ENCODE measurements at places on chromosomes 13 and 19.

DNA sequence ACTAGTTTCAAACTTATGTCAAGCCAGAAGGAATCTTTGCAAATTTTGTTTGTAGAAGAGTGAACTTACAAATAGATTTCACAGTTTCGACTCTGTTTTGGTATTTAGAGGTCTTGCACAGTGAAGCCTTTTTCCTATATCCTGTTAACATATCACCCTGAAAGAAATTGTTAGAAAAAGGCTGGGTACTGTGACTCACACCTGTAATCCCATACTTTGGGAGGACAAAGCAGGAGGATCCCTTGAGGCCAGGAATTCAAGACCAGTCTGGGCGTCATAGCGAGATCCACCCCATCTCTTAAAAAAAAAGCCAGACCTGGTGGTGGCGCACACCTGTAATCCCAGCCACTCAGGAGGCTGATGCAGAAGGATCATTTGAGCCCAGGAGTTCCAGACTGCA lies 224.0 kb downstream of the GGACT start:
- no peak for DNase-seq

DNA sequence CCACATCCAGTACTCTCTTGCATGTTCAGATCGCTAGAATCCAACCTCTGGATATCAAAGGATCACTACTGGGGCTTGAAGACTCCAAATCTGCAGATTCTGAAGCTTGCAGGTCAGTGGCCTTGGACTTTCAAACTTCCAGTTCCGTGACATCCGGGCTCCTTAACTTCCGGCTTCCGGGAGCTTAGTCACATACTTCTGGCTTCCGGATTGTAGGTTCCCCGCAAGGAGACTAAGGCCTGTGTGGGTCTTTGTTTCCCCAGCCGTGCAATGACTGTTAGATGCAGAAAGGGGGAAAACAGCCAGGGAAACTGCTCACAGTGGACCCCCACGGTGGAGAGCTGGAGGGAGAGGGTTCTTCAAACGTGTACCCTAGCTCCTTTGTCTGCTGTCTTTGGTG lies 41.4 kb downstream of the ZNF333 start:
- no peak for DNase-seq

DNA sequence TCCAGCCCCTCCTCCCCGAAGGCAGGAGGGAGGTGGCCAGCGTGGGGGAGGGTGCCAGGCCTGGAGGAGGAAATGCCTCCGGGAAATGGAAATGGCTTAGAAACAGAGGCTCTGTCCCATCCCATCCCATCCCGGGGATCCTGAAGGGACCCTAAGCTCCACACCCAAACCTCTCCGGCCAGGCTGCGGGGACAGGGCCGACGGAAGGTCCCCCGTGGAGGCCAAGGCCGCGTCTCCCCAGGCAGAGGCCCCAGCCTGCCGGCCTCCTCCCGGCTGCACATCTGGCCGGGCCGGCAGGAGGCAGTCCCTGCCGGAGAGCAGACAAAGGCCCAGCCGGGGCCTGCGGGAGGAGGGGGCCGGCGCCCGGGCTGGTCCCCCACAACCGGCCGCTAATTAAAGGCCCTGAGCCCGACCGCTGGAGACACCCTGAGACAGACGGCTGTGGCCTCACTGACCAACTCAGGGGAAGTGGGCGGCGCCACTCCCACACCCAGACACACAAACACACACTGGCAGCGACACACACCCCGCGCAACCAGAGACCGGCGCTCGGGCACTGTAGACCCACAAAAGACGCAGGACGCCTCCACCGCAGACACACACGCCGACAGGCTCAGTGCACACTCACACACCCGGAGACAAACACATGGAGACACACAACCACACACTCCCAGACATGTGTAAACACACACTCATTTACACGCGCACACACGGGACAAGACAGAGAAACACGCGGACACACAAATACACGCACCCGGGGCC lies 1.1 kb downstream of the ADAMTS10 start:
- no peak for DNase-seq

DNA sequence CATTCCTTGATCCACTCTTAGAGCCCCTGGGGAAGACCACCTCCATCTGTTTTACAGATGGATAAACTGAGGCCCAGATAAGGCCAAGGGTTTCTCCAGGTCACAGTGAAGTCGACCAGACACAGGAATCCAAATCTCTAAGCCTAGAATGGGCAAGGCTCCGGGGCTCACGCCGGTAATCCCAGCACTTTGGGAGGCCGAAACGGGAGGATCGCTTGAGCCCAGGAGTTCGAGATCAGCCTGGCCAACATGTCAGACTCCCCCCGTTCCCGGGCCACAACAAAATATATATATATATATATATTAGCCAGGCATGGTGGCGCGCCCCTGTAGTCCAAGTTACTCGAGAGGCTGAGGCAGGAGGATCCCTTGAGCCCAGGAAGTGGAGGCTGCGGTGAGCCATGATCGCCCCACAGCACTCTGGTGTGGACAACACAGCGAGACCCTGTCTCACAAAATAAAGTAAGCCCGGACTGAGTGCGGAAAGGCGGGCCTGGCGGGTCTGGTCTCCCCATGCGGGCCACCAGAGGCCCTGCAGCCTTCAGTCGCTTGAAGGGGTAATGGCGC lies 615 bp upstream of the RPL13A start:
- no peak for DNase-seq

DNA sequence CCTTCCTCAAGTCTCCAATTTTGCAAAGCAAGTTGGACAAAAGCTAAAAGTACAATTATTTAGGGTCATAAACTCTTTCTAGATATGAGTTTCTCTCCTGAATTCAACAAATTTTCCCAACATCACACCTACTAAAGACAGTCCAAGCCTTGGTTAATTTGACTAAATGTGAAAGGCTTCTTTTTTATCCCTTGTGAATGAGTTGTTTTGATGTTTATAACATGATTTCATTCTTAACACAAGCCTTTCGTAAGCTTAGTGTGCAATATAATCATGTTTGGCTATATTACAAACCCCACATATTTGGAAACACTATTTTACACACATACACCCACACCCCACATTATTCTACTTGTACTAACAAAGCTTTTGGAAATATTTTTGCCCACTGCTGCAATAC lies 57.3 kb downstream of the ZC3H13 start:
- no peak for DNase-seq

- no peak for DNase-seq
Measured at GRCh38 chr19:16175954-16176353, 2.6 kb upstream of the CIB3 start.

GRCh38 chr19:50264483-50265186 lies 61.2 kb downstream of the MYH14 start:
- DNase-seq: no peak

GRCh38 chr19:28465371-28466086 lies 747.4 kb downstream of the UQCRFS1 start:
- DNase-seq: no peak

DNA sequence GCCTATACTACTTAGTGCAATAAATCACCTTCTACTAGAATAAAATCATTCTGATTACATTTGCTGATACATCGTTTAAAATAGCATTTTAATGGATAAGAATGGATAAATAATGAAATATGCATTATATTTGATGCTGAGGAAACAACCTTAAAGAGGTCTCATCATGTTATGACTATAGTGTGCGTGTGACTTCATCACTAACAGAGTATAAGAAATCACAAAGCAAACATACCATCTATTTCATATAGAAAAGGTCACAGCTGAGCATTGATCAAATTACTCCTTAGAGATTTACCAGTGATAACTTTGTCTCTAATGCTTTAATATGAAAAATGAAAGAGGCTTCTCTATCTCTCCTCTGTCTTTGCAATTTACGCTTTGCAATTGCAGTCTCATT lies 1620.3 kb upstream of the SLC10A2 start:
- no peak for DNase-seq

Data from stimulated activated naive CD4-positive, alpha-beta T cell (primary cell).